Cortex of kidney (tissue), 1 donor: ENCODE measurements at places on chromosomes 13 and 19.

DNA sequence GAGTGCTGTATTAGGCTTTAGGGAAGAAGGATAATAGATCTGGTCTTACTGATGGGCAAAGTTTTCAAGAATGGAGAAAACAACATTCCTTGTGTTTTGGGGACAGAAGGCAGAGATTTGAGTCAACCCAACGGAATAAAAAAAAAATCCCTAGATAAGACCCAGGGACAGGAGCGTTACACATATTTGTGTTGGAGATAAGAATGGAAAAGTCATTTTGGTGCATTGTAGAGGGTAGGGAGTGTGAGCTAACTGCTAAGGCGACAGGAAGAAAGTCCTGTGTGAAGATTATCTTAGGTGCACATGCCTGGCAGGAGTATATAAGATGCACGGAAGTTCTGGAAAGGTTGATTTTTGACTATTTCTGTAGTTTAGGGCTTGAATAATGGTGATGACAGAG is 450.3 kb upstream of the ARGLU1 start:
- DNase-seq: no peak

DNA sequence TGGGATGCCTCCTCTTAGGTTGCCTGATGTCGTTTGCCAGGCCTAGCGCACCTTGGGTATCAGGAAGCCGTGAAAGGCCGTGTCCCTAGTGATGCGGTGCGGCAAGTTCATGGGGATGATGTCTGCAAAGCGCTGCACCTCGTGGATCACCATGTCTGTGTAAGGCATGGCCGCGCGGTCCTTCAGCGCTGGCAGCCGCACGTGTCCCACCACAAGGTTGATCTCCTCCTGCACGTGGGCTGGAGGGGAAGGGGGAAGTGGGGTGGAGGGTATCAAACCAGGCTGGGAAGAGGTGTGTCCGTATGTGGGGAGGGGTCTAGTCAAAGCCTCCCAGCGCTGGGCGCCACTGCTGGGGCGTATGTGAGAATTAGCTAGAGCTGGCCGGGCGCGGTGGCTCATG is 23.2 kb downstream of the EGLN2 start:
- DNase-seq: no peak

DNA sequence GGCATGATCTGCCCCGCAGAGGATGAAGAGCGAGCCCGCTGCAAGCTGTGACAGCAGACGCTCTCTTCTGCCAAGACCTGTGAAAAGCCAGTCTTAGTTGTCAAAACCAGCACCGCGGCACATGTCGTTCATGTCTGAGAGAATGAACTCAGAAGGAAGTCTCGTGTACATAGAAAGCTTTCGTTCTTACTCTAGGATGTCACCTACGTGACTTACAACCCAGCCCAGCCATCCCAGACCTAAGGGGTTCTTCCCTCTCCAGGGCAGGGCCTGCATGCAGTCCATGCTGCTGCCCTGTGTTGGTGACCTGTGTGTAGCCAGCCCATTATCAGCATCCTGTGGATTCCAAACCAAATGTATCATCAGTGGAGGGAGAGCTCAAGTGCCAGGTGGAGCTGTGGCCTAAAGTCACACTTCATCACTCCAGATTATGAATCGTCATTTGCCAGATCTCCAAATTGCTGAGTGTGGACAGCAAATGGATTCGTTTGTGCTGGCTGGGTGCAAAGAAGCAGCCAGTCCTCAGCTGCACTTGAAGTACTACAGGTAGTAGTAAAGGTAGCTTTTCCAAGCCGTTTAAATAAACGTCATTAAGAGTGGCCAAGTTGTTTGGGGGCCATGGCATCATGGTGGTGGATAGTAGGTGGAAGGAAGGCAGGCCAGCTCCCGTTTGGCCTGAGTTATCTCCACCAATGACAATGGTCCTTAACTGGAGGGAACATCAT is 73.9 kb upstream of the GPR183 start:
- DNase-seq: no peak

GRCh38 chr13:78102121-78102677 is 183.6 kb upstream of the EDNRB start:
- DNase-seq: no peak

DNA sequence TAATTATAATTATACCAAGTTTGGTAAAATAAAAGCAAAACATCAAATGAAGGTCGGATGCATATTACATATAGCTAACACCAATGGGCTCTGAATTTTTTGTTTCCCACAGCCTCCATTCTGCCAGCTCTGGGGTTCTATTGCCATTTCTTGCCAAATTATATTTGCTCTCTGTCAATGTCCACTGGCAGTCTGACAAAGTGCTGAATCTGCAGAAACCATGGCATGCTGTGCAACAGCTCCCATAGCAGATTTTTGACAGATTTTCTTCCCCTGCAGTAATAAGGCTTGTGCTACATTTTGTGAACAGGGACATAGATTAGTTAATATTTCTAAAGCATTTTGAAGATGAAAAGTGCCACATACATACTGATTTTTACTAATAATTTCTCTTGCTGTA is 1102.1 kb downstream of the DIAPH3 start:
- no peak for DNase-seq

GRCh38 chr13:50910485-50910805 is 854 bp downstream of the RNASEH2B start:
- DNase-seq: no peak

- no peak for DNase-seq
These were observed 475 bp upstream of the DNAJC15 start for GRCh38 chr13:43022934-43023288.

DNA sequence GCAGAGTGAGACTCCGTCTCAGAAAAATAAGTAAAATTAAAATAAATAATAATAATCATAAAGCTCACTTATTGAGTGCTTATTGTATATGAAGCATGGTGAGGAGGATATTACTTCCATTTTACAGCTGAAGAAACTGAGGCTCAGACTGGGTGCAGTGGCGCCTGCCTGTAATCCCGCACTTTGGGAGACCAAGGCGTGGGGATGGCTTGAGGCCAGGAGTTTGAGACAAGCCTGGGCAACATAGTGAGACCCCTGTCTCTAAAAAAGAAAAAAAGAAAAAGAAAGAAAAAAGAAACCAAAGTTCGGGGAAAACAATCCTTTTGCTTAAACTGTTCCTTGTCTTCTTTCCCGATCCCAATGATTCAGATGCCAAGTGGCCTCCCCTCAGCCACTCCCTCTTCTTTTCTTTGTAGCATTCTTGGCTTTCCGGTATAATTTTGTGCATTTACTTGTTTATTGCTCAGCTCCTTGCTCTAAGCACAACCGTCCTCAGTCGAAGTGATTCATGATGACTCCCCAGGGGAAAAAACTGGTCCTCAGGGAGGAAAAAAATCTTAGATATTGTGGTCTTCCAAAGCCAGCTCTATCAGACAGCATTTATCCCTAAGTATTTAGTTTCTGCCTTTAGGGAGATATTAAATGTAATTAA is 965 bp upstream of the EIF3G start:
- no peak for DNase-seq

DNA sequence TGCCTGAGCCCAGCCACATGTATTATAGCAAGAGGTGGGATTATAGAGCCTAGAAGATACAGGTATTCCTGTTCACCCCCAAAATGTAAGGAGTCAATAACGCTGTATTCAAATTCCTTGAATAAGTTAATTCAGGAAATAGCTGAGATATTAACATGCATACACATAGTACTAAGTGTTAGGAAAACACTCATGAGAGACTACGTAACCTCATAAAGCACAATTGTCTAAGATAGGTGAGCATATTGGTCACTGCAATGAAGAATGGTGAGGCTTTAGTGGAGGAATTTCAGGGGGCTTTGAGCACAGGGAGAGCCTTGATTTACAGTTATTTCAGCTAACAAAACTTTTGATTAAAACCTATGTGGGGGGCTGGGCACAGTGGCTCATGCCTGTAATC is 161.6 kb downstream of the LMO7 start:
- no peak for DNase-seq

DNA sequence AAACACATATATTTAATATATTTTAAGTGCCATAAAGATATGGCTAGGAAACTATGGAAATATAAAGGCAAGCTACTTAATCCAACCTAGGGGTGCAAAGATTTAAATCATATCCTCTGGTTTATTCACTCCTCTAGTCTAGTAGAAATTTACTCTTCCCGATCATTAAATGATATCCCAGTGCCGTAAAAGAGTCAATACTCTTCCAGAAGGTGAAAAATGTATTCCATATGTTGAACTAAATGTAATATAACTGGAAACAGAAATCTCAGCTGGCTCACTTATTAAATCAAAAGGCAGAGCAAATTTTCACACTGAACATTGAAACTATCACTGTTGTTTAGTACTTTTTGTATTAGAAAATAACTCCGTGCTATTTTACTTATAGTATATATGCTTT is 11.1 kb downstream of the MAB21L1 start:
- no peak for DNase-seq

- peak; percentile 18 for DNase-seq
These were observed at the start of gene ZNF329 for GRCh38 chr19:58150328-58150921. TSS of gene ZNF329 (minus strand) at chr19:58150789. CDS start at chr19:58129503, 21,286 bp downstream.

DNA sequence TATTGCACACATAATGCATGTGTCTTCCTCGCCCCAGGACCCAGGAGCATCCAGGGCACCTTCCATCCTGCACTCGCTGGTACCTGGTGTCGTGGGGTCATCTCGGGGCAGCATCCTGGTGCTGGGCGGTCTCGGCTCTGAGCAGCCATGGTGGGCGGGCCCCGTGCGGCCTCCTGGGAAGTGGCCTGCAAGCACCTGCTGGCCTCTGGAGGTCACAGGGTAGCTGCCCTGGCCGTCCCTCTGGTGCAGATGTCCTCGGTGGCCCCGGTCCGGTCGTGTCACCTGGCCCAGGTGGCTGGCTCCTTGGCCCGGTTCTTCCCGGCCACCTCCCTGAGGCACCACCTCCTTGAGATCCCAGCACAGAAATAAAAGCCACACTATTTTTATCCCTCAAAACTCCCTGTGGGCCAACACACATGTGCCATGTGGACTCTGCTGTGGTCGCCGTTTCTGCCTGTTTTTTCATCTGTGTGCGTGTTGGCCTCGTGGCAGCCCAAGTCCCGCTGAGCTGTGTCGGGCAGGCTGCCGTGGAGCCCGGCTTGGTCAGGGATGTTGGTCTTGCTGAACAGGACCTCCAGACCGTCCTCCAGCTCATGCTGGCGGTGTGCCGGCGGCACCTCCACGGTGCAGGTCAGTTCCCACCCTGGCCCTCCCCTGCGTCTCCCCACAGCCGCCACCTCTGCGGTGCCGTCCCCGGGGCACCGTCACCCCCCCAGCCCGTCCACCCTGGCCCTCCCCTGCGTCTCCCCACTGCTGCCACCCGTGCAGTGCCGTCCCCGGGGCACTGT is 5.0 kb upstream of the GZMM start:
- DNase-seq: no peak

DNA sequence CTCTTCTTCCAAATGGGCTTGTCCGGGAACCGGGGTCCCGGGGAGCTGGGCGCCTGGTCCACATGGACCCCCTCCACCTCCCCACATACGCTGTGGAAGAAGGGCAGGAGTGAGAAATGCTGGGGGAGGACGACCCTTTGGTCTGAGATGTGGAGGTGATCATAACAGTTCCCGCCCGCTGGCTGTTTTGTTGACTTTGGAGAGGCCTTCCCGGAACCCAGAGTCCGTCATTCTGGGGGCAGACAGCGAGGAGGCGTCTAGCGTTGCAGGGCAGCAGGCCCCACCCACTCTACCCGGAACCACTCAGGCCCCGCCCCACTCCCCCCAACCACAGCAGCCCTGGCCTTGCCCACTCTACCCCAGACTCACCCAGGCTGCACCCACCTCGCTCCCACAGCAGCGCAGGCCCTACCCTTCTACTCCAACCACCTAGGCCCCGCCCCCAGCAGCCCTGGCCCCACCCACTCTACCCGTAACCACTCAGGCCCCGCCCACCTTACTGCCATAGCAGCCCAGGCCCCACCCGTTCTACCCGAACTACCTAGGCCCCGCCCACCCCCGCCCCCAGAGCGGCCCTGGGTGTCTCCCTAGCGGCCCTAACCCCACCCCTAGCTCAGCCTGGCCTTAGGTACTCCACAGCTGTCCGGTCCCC is 7.1 kb downstream of the GPR108 start:
- DNase-seq: no peak
